Left colon (tissue), 2 donors: ENCODE measurements at places on chromosomes 5 and 9. TPM values are rescaled to one million over a fixed set of nuclear protein-coding genes. Genes with fewer than 3 reads are reported as not detected.

CERT1 gene
- 41.2 TPM for total RNA-seq

RALGPS1 gene
- total RNA-seq = 32.7 TPM

FOXD4 gene
- total RNA-seq = 0.24 TPM

FAM221B gene
- total RNA-seq = 0.28 TPM

LCN6 gene
- total RNA-seq = 1.0 TPM

OR2V2 gene
- total RNA-seq = not detected

TMEM215 gene
- not detected for total RNA-seq

PFN3 gene
- total RNA-seq = not detected

OLFML2A gene
- 12.7 TPM for total RNA-seq

NME5 gene
- 1.0 TPM for total RNA-seq

GDNF gene
- total RNA-seq = 2.5 TPM

CNOT8 gene
- total RNA-seq = 50.6 TPM

SPATA31A1 gene
- total RNA-seq = not detected

OR1L4 gene
- total RNA-seq = not detected

TRIM36 gene
- 31.3 TPM for total RNA-seq

TMEM232 gene
- 3.7 TPM for total RNA-seq

DIRAS2 gene
- 0.06 TPM for total RNA-seq

GABRA6 gene
- not detected for total RNA-seq

PPP3R2 gene
- not detected for total RNA-seq

LYRM7 gene
- 10.8 TPM for total RNA-seq

NMUR2 gene
- total RNA-seq = not detected

NELFB gene
- total RNA-seq = 61.6 TPM

TRAF1 gene
- total RNA-seq = 2.8 TPM

DRD1 gene
- 0.09 TPM for total RNA-seq

ZFP37 gene
- total RNA-seq = 0.52 TPM

PLCXD3 gene
- 0.58 TPM for total RNA-seq

GPR21 gene
- 2.4 TPM for total RNA-seq

TNFSF15 gene
- 4.0 TPM for total RNA-seq

GM2A gene
- total RNA-seq = 28.1 TPM

TPM2 gene
- total RNA-seq = 277 TPM

PIGO gene
- 38.7 TPM for total RNA-seq

ADAMTS13 gene
- 4.4 TPM for total RNA-seq

TSSK1B gene
- not detected for total RNA-seq

FAXDC2 gene
- 36.6 TPM for total RNA-seq

NACC2 gene
- total RNA-seq = 16.0 TPM

PCDHGA2 gene
- 0.75 TPM for total RNA-seq

SPINK4 gene
- 13.9 TPM for total RNA-seq

TSLP gene
- 0.27 TPM for total RNA-seq

SPARC gene
- total RNA-seq = 91.3 TPM

FAM153A gene
- 8.5 TPM for total RNA-seq

IRX1 gene
- not detected for total RNA-seq

TRIM23 gene
- total RNA-seq = 6.4 TPM

SIT1 gene
- total RNA-seq = 1.4 TPM

STK10 gene
- total RNA-seq = 32.6 TPM

TAF11L5 gene
- total RNA-seq = not detected
